T-helper 1 cell (primary cell): ENCODE measurements at places on chromosomes 1 and 21.
A peak's percentile ranks its signal among the peaks of the same experiment; 100 is the strongest.

DNA sequence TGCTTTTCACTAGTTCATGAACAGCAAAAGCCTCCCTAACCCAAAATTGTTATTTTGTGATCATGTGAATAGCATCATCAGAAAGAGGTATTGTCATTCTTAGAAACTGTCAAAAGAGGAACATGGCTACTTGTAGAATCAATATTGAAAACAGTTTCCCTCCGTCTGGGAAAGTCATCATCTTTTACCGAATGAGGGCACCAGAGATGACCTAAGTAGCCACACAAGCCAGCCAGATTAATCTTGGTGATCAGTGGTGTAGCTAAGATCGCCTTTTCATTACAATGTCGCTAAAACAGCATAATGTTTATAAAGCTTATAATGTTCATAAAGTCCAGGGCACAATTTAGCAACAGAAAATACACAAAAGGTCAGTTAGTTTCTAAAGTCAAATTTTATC, 136.1 kb downstream of the SIPA1L2 start:
- DNase-seq: no peak

DNA sequence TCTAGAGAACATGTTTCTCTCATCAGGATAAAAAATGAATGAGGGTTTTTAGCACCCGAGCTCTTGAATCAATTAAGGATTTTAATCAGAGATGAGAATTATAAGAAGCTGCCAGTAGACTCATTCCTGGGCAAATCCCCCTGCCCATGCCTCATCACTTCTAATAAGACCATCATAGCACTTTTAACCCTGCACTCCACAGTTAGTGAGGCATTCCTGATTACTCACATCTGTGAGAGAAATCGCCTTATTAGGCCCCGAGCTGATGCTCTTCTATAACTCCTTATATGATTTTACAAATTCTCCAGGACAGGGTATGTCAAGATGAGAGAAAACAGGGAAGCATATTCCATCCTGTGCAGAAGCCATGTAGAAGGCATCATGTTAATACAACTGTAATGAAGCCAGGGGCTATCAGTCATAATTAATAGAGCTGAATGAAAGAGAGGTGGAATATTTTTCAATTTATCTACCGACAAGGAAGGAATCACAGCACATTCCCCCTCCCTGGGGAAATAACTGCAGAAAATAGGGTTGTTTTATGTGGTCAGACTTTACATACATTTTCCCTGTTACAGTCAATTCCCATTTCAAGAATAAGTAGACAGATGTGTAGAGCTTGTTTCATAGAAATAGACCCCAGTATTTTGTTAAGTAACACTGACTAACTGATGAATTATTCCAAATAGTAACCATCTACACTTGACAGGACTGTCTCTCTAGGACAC, 272.7 kb downstream of the HHIPL2 start:
- DNase-seq: no peak

DNA sequence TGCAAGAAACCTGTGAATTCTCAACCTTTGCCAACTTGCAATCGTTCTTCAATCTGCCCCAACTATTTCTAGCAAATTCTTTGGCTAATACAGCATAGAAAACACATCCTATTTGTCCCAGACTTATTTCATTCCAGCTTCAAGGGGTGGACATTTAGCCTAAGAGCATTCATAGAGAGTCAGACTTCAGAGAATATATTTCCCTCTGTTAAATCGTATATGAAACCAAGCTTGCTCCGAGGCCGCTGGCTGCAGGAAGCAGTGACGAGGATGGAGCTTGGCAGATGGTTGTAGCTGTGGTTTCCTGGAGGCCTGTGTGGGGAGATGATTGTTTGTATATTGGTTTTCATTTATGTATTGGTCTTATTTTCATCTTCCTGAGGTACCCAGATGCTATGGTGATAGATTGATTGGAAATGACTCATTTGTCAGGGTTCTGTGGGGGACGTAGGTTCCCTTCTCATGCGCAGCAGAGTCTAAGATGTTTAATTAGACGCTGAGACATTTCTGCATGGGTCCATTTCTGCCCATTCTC, 26.1 kb downstream of the MAN1C1 start:
- DNase-seq: peak; percentile 56

DNA sequence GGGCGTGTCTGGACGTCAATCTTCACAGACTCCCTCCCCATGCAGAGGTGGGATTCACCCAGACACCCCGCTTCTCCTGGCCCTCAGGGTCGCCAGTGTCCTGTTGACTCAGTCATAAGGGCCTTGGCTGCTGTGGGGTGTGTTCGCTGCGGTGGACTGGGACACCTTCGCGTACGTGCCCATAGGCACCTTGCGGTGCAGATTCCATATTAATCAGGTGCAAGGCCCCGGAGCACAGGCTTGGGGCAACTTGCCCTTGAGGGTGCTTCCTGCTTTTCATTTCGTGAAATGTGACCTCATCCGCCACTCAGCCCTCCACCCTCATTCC, 398 bp upstream of the SLC30A10 start:
- no peak for DNase-seq

DNA sequence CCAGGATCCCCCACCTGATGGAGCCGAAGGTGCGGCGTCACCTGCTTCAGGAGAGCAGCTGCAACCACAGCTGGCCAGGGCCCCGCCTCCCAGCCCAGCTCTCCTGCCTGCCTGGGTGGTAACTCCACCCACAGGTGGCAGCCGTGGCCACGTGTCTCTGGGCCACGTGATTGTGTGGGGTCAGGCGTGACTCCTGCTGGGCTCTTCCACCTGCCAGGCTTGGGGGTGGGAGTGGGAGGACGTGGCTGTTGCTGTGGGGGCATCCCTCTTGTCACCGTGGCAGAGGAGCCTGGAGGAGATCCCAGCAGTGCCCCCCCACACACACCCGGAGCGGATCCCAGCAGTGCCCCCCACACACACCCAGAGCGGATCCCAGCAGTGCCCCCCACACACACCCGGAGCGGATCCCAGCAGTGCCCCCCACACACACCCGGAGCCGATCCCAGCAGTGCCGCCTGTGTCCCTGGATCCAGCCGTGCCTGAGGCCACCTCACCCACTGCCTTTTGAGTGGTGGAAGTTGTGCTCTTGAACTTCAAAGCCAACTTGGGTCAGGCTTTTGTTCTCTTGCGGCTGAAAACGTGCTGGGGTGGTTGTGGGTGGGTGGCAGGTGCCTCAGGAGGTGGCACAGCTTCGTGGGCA, 32.2 kb downstream of the POFUT2 start:
- DNase-seq: peak; percentile 42

DNA sequence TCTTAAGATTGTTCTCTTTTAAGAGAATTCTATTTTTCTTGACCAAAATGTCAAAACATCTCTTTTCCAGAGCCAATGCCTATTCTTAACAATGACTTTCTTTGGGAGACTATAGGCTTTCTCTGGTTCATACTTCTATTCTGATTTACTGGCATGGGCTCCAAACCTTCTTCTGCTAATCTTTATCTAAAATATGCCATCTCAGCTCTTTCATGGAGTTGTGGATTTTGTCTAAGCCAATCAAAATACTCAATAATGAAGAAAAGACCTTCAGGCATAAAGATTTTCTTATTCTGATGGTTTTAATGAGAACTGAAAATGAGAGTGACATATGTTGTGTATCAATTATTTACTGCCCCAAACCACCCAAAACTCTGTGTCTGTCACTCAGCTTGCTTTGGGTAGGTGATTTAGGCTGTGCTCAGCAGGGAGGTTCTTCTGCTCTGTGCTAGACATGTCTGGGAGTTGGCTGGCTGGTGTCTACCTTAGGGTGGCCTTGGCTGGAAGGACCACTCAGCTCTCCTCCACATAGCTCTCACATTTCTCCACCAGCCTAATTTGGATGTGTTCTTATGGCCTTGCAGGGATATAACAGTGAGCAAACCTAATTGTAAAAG, 270.8 kb downstream of the PRDM2 start:
- no peak for DNase-seq

DNA sequence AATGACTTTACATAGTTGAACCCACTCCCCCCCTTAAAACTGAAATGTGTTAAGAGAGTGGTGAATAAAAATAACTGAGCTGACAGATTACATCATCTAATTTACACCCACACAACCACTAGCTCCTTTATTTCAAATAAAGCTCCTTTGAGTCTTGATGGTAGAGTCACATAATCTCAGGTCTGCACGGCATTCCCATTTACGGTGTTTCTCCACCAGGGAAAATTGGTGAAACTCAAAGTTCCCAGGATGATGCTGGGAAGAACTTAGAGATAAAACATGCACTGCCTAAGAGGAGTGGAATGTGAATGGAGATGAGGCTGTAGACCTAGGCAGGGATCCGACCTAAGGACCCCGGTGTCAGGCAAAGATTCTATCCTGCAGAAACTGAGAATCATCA, 727.8 kb upstream of the ADAMTS5 start:
- no peak for DNase-seq

DNA sequence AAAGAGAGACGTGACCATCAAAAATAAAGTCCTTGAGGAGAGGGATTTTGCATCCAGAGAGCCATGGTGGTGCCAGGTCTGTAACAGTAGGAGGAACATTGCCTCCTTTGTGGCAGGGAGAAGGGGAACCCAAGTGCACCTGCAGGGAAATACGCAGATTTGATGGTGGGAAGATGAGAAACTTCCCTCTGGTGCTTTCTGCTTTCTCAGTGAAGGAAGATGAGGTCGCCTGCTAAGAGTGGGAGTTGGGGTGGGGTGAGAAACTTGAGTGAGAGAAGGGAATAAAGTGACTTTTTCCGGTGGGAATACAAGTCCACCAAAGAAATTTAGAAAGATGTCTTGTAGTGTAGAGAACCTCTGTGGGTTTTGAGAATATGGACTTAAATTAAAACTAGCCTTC, 9.1 kb downstream of the PLA2G4A start:
- DNase-seq: no peak

DNA sequence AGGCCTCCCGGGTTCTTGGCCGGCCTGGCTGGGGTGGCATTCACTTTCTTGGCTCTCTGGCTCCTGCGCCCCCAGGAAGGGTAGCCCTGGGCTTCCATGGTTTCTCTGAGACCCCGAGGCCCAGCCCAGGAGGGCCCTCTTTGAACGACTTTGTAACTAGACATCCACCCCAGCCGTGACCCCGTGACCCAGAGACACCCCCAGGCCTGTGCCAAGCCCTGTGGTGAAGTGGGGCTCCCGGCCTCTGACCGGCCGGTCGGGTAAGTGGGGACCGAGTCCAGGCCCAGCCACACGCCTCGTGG, 64.0 kb downstream of the COL18A1 start:
- DNase-seq: no peak

DNA sequence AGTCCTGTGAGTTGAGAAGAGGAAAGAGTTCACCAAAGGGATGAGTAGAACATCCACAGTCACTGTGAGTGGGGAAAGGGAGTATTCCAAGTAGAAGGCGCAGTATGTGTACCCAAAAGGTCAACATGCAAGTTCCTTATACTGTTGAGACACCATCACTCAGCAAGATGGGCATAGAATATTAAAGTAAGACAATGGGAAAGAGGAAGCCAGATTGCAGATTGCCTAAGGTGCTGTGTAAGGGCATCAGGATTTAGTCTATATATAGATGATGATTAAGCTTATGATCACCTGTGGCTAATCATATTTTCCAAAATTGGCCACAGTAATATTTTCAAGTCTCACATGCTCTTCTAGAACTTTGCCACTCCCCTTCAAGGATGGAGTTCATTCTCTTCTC, 120.1 kb upstream of the CAMK1G start:
- no peak for DNase-seq

DNA sequence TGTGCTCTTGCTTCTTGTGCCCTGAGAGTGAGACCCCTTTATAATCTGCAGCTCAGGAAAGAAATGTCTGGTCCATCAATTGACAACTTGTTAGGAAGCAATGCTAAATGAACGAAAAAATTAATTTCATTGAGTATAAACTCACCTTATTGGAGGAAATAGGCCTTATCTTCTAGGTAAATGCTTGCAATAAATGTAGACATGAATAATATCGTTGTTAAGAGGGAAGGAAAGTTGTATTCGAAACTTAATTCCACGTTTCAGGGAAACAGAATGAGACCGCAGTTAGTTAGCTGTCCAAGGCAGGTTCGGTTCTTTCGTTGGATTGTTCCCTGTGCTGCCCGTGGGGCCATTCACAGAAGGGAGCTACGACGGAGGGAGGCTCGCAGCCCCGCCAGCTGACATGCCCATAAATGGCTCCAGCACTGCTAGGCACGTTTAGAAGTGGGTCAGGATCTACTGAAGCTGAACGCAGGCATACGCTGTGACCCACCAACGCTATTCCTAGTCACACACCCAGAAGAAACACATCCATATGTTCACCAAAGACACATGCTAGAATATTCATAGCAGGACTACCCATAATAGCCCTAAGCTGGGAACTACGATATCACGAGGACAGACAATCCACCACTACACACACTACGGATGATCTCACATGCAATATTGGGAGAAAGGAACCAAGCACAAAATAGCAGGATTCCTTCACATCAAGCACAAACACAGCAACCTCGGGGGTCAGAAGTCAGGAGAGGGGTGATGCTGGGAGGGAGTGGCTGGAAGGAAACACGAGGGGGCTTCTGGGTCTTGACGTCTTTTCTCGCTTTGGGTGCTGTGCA, 56.2 kb upstream of the LBR start:
- DNase-seq: no peak

DNA sequence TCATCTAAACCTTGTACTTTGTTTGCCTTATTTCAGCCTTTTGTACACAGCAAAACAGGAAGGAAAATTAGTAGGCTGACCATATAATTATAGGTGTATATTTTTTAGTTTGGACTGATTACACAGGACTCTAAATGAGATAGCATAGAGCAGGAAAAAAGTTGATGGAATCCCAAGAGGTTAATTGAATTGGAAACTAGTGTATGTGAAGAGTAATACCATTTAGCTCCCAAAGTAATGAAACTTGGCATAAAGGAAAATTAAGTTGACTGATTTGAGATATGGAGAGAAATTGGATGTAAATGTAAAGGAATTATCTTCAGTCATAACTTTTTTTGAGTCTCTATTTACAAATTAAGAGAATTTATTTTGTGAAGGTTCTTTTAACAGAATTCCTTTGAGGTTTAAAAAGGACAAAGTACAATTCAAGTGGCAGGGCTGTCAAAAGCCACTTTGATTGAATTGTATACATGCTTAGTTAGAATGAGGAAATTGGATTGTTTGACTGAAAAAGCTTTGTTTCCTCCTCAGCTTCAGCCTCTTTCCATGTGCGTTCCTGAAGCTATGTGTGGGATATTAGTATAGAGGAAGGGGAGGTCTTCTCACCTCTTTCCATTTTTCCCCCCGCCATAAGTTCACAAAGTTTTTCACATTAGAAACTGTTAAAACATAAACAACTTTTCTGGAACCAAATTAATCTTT, 26.4 kb downstream of the SNX27 start:
- no peak for DNase-seq

DNA sequence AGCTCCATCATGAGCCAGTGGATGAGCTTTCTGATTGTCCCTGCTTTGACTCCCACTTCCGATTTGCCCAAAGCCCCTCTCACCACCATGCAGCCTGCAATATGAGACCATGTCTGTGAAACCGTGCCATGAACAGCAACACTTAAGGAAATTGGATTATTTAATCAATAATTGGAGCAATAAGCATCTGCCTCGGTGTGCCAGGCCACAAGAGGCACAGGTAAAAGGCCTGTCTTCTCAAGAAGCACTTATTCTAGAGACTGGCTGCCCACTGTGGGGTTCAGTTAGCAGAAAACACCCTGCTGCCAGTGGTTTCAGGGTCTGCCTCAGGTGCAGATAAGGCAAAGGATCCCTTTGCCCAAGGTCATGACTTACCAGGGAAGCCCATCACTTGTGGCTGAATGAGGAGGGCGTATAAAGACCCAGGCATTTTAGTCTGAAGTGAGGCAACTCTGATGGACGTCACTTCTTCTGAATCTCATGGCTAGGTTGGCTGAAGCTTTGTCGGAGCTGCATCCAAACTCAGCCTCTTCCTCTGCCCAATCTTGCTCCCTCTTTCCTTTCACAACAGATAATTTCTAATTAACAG, 7.1 kb upstream of the CHI3L2 start:
- DNase-seq: no peak

GRCh38 chr1:195962051-195962450, 646.2 kb downstream of the KCNT2 start:
- DNase-seq: no peak
